Stimulated activated CD4-positive, alpha-beta T cell treated with anti-CD3 and anti-CD28 coated beads, Interleukin-1b, Interleukin-23, amount 100 ng/mL, for 4 hours (primary cell): ENCODE measurements at places on chromosomes 16 and 17.

DNA sequence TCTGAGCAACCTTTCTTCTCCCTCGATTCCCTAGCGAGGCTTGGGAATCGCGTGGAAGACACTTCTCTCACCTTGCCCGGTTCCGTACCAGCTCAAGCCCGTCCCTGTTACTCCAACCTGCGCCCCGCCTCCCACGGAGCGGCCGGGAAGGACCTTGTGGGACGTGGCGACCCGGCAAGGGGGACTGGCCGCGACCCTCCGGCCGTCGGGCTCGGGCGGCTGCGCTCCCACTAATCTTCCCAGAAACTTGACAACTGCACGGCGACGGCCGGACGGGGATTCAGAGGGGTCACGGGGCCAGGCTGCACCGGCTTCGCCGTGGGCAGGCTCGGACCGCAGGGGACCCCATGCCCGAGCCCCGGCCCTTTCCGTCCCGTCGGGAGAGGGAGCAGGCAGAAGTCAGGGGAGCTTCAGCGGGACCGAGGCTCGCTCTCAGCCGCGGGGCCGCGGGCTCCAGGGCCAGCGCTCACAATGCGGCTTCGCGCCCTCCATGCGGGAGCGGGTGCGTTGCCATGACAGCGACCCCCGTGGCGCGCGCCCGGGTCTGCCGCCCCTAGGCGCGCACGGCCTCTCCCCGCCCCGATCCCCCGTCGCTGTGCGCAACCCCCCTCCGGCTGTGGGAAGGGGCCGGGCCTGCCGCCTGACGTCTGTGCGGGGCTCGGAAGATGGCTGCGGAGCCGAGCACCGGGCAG is at the start of gene SGSM2:
Gene SGSM2, plus strand, starts transcription at position 650 of the 692 bp plus-strand sequence. CDS start 188 bp downstream, outside the sequence.
- DNase-seq = peak; percentile 68

DNA sequence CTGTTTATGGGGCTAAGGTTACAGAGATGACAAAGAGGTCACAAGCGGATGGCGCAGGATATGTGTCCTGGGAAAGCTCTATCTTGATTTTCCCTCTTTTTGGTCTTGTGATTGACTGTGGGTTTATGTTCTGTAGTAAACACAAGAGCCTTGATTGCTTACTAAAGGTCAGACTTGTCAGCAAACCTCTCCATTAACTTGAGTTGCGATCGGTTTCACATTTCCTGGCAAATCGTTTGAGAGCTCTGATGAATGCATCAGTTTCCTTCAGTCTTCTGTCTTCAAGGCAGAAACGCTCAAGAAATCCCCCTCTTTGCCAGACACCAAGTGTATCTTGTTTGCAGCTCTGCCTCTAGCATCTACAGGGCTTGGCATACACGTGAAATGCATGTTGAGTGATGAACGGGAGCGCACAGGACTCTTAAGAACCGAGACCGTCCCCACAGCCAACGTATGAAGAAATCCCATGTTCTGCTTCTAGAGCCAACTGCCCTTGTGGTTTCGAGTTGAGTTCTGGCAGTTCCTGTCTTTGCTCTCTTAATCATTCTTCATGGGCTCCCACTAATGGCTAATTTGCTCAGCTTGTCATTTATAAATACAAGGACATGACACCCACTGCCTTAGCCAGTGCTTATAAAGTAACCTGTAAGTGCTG is 143.3 kb downstream of the PITPNC1 start:
- no peak for DNase-seq

DNA sequence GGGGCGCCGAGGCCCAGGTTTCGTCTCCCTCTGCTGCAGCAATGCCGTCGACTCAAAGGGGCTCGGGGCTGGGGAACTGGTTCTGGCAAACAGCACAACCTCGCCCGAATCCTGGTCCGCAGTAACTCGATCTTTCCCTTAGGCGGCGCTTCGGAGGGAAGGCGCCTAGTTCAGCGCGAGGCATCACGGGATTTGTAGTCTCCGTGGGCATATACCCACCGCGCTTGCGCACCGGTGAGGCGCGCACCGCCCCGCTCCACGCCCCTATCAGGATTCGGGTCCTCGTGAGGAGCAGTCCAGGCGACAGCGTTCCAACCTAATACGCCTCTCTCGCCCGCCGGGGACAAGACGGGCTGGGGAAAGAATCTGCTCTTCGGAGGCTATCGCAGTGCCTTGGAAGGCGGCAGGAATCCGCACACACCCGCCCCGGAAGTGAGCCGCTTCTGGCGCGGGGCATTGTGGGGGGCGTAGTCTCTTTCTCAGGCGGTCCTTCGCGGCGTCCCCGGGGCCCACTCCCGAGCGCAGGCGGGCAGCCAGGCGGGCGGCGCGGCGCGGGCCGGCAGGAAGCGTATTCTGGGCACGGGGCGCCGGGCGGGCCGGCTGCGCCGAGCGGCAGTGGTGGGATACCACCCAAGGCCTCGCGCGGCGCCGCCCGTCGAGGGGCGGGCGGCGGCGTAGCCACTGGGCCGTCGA is at the start of gene THAP11:
Gene THAP11, plus strand, starts transcription at position 505 of the 693 bp plus-strand sequence. CDS start 235 bp downstream, outside the sequence.
- peak; percentile 84 for DNase-seq

DNA sequence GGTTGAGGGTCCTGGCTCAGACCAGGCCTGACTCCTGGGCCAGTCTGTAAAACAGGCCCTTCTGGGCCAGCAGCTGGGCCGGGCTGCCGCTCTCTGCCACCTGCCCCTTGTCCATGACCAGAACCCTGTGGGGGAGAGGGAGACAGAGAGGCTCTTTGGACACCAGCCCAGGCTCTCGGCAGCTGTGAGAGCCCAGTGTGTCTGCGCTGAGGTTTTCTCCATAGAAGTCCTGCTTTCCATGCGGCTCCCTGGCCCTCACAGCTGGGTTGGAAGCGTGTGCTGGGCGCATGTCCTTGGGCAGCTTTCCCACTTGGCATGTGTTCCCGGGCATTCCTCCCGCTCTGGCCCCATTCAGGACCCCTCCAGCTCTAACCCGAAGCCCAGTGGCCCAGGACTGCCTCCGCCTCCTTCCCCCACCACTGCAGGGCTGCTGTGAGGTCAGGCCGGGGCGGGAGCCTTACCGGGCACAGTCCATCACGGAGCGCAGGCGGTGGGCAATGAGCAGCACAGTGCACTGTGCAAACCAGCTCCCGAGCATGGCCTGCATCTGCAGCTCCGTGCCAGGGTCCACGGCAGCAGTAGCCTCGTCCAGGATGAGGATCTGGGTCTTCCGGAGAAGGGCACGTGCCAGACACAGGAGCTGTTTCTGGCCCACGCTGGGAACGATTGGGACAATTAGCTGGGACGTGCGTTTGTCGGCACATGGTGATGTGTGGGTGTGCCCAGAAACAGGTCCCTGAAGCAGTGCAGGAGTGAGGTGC is 73.0 kb downstream of the ABCC6 start:
- no peak for DNase-seq
